ENCODE measurements at places on chromosomes 3 and 15.

DNA sequence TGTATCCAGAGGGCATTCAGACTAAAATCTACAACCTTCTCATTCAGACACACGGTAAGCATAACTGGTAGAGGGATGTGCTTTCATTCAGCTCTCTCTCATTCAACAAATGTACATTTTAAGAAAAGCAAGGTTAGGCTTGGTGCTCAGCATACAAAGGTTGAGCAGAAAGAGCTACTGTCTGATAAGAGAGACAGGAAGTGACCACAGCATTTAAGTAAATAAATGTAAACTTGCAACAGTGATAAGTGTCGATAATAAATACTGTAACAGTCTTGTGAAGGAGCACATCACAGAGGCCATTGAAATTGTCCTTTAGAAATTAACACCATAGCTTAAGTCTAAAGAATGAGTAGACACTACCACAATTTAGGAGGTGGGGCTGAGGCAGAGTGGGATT lies 3.4 kb downstream of the CD96 start:
- DNase-seq = no peak

- no peak for DNase-seq
These were observed 4.6 kb downstream of the CCR2 start for GRCh38 chr3:46358466-46358865.

- no peak for DNase-seq
These were observed 64.5 kb downstream of the SMAD6 start for GRCh38 chr15:66766282-66767230.

- no peak for DNase-seq
These were observed 6.3 kb upstream of the CCR4 start for GRCh38 chr3:32945136-32945535.

- no peak for DNase-seq
These were observed 483.4 kb downstream of the FOXP1 start for GRCh38 chr3:71099997-71100719.

DNA sequence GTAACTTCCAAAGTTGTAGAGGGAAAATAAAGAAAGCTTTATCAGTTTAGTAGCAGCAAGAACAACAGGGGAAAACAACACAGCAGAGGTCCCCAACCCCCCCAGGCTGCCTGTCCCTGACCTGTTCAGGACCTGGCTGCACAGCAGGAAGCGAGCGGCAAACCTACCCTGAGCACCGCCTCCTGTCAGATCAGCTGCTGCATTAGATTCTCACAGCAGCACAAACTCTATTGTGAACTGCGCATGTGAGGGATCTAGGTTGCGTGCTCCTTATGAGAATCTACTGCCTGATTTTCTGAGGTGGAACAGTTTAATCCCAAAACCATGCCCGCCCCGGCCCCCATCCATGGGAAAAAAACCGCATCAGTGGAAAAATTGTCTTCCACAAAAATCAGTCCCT lies 40.3 kb downstream of the USP50 start:
- DNase-seq = no peak

DNA sequence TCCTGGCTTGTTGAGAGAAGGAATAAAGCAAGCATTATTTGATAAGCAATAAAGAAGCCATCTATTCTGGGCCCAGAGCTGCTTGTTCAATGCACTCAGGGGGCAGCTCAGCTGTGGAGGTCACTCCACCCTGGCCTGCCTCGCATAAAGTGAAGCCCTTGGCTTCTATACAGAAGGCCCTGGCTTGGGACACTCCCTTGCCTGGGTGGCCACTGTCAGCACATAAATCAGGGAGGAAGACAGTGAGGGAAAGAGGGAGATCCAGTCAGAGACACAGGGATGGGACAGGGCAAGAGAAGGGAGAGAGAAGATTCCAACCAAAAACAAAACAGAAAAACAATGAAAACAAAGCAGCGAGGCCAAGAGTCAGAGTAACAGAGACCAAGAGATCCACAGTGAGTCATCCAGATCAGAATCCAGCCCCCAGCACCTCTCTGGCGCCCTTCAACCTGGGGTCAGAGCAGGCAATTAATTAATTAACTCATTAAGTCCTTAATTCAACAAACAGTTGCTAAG lies 11.8 kb downstream of the INSYN1 start:
- DNase-seq = no peak

DNA sequence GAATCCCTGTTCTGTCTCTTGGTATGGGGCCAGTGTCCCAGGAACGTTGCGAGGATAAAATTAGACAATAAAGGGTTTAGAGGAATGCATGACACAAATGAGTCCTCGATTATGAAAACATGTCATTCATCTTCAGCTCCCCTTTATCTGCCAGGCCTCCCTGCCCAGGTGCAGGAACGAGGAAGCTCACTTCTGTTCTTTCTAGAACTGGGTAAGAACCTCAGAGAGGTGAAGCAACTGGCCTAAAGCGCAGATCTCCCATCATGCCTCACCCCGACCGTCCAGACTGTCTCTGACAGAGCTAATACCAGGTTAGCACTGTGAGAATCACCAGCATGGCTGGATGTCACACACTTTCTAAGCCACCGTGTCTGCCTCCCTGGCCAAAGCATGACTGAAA lies 1.5 kb upstream of the ITIH1 start:
- DNase-seq = no peak

Data from NCI-H1092 (cell line).